ENCODE measurements at places on chromosomes 5 and 9. TPM values are rescaled to one million over a fixed set of nuclear protein-coding genes. Genes with fewer than 3 reads are reported as not detected.

DNA sequence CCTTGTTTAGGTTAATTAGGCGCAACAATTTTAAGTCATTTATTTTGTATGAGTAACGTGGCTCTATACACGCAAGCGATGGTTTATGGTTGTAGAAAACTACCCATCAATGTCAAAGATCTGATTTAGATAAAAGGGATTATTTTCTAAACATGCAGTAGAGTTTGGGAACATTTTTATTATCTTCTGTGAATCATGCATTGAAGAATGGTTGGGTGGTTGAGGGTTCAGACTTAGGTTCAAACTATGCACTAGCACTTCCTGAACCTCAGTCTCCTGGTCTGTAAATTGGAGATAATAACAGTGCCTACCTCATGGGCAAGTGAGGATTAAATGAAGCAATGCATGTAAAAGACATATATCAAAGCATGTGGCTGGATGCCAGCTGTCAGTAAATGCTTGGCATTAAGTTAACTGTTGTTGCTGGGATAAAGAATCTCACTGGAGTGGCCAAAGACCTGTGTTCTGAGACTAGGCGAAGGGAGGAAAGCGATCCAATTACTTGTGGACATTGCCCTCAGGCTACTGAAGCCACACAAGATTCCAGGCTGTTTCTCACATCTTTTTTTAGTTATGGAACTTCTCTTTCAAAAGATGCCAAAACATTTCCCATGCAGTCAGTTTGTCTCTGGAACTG is 1.1 kb upstream of the OTULINL start:
- DNase-seq, result no peak

- no peak for DNase-seq
Observed at GRCh38 chr5:62312674-62313073, 6.7 kb downstream of the KIF2A start.

Gene IL9
- not detected for total RNA-seq

Gene ALDH1A1
- total RNA-seq, result 686 TPM

DNA sequence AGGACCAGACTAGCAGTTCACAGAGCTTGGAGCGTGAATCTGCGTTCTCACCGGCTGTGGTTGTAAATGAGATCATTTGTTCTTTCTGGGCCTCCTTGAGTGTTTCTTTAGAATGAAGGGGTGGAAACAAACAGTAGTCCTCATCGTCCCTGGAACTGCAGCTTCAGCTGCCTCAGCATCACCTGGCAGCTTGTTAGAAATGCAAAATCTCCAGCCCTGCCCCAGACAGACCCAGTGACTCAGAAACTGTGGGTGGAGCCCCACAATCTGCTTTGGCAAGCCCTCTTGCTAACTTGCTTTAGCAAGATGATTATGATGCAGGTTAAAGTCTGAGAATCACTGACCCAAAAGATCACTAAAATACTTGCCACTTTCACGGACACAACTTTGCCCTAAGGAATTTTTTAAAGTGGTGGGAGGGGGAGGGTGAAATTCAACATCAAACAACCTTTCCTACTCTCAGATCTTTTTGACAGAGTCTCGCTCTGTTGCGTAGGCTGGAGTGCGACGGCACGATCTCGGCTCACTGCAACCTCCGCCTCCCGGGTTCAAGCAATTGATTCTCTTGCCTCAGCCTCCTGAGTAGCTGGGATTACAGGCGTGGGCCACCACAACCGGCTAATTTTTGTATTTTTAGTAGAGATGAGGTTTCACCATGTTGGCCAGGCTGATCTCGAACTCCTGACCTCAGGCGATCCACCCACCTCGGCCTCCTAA is 86.0 kb downstream of the BRINP1 start:
- DNase-seq, result no peak

DNA sequence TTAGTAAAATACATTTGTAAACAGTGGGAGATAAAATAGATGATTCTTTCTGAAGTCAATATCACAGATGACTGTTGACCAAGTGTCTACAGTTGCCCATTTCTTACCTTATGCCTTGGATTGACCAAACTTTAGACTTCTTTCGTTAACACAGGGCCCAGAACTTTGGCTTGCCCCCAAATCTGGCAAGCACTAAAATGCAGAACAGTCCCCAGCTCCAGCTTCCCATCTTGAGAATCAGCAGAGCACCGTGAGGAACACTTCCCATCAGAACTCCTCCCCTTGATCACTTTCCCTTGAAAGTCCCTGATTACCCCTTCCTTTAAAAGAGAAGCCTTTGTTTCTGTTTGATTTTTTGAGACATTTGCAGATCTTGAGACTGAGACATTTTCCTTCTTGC is 1039.9 kb downstream of the TLE1 start:
- no peak for DNase-seq

DNA sequence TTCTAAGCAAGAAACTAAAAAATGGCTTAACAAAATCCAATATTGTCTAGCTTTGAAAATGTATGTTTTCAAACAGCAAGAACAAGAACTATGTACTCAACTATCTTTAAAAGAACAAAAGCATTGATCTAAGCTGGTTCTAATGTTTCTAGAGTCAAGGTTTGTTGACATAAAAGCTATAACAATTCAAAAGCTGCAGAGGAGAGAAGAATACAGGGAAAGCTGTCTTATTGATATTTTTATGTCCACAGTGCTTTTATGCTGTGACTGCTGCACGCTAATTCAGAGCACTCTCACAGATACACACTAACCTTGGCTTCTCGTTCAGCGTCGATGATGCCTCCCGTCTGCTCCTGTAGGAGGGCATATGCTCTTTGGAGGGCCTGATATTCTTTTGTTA is 129.5 kb upstream of the DPYSL3 start:
- peak; percentile 53 for DNase-seq

GRCh38 chr5:61084658-61085057 is 77.6 kb downstream of the SMIM15 start:
- no peak for DNase-seq

Gene IFNK
- not detected for total RNA-seq

DNA sequence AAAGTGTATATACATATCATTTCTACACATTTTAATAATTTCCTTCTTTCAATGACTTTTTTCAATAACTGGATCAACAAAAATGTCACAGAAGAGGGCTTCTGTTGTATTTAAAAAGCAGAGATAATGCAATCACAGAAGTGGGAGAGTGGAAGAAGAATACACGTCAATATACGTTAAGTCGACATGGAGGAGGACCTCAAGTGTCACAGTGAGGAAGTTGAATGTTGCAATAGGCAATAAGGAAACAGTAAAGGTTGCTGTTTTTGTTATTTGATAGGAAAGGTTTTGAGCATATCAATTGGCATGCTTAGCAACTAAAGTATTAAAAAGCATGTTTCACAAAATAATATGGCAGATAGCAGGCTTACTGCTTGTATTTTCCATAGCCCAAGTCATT is 184.0 kb upstream of the NR4A3 start:
- DNase-seq, result no peak

- DNase-seq, result no peak
Observed at GRCh38 chr9:38249587-38250210, 142.8 kb upstream of the ALDH1B1 start.

DNA sequence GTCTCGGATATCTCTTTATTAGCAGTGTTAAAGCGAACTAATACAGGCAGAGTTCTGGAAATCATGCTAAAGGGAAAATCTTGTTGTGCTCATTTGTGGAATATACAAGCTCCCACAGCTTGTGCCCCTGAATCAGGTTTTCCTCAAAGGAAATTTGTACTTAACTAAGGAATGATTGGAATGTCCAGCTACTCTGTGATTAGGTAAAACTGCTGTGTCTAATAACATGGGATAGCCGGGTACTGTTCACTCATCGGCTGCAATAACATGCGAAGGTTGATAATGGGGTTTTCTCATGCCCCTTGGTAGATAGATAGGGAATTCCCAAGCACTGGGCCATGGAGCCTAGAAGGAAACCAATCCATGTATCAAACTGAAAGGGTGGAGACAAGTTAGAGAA is 306.7 kb downstream of the NR2F1-AS1 start:
- no peak for DNase-seq

Gene HTR4
- total RNA-seq, result not detected

DNA sequence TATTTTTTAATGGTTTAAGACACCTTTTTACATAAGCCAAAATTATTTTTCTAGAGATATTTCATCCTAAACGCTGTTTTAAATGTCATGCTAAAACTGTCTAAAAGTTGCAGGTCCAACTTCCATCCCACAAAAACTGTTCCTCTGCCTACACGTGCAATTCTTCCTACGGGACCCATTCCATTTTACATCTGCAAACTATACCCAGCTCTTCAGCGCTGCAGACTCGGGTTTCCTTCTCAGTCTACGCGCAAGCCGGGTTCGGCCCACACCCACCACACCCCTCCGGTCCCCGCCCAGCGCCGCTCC is 8.7 kb downstream of the RANBP6 start:
- no peak for DNase-seq

DNA sequence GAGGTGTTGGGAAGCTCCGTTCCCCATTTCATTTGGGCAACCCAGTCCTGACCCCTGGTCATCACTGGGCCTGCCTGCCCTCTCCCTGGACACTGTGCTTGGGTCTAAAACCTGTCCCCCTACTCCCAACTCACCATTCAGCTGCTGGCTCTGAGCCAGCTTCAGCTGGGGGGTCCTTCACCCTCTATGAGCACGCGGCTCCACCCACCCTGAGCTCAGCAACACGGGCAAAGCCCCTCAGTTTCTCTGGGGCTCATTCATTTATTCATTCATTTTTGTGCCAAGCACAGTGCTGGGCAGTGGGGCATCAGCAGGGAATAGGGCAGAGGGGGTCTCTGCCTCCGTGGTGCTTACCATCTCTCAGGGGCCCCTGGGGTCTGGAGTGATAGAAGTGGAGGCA is 199.8 kb upstream of the MVB12B start:
- DNase-seq, result no peak

DNA sequence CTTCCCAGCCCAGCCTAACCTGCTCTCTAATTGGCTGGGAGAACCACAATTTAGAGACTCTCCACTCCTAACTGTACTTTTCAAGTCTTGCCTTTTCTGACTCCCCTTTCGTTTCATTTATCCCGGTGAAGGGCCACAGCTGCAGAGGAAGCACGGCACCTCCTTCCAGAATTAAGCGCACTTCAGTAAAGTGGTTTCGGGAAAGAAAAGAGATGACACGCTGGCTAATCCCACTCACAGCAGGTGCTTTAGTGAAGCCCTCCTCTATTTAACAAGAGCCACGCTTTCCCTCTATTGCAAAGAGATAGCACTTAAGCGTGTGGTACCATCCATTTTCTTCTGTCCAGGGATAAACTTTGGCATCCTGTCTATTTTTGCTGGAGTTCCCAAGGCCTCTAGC is 4.8 kb downstream of the DNAH5 start:
- no peak for DNase-seq

- no peak for DNase-seq
Observed at GRCh38 chr5:6766604-6767093, 53.4 kb downstream of the TENT4A start.

DNA sequence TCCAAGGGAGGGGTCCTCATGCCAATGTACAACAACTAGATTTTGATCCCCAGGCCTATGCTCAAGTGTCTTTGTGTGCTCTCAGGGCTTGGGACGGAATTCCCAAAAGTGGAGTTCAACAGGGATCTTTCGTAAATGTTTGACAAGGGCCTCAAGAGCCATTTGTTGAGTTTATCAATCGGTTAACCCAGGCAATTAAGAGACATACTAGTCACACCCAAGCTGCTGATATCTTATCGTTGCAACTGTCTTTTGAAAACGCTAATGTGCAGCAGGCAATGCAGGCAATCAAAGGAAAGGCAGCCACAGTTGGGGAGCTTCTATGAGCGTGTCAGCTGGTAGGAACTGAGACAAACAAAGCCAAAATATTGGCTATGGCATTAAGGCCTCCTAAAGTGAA is 161.2 kb downstream of the CPLANE1 start:
- no peak for DNase-seq

Gene GRXCR2
- not detected for total RNA-seq

Gene ADAMTS6
- total RNA-seq, result 3.1 TPM

Gene SLC25A2
- 0.13 TPM for total RNA-seq

DNA sequence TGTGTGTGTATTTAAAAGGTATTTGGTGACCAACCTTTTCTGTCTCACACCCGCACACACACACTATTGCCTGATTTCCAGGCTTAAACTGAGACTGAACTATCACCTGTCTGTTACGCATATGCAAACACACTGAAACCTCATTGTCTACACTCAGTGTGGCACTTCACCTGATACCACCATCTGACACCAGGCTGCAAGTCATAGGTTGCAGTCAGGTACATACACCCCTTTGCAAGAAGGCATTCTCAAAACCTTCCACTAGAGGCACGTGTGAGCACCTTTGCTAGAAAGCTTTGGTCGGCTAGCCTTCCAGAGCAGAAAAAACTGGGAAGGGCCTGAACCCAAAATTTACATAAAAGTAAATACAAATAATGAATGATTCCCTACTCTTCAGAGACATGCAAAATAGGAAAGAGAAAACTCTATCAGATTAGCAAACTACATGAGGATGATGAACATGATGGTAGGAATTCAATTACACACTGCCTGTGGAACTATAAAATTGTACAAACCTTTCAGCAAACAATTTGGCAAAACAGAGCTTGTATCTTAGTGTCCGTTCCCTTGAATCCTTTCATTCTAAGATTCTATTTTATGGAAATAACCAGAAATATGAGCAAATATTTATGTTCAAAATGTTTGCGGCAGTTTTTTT is 5.9 kb upstream of the FOXD1 start:
- peak; percentile 67 for DNase-seq

Gene FAM169A
- 110 TPM for total RNA-seq

GRCh38 chr9:788777-789176 is 52.7 kb upstream of the DMRT1 start:
- DNase-seq, result no peak

- DNase-seq, result no peak
Observed at GRCh38 chr5:143001764-143002351, 231.7 kb downstream of the ARHGAP26 start.

GRCh38 chr9:122420315-122420714 is 49.5 kb downstream of the PTGS1 start:
- no peak for DNase-seq

GRCh38 chr5:135397084-135397483 is 1.9 kb downstream of the MACROH2A1 start:
- no peak for DNase-seq

Gene SAXO1
- total RNA-seq, result not detected

Gene TXNDC8
- total RNA-seq, result not detected

- no peak for DNase-seq
Observed at GRCh38 chr5:113450929-113451328, 16.1 kb upstream of the TSSK1B start.

Gene DNAI1
- not detected for total RNA-seq

- no peak for DNase-seq
Observed at GRCh38 chr9:4119778-4120554, 179.9 kb downstream of the GLIS3 start.

- DNase-seq, result no peak
Observed at GRCh38 chr5:175824676-175825075, 46.7 kb upstream of the CPLX2 start.

Gene SLC36A3
- total RNA-seq, result not detected

Gene PRRT1B
- not detected for total RNA-seq

GRCh38 chr5:17951392-17952169 is 317.3 kb downstream of the TAF11L14 start:
- DNase-seq, result no peak

Gene DBH
- total RNA-seq, result not detected
